Activated CD4-positive, CD25-positive, alpha-beta regulatory T cell (primary cell): ENCODE measurements at places on chromosomes 1 and 21.
A peak's percentile ranks its signal among the peaks of the same experiment; 100 is the strongest.

GRCh38 chr1:211640301-211640630 is 35.2 kb downstream of the NEK2 start:
- no peak for DNase-seq

DNA sequence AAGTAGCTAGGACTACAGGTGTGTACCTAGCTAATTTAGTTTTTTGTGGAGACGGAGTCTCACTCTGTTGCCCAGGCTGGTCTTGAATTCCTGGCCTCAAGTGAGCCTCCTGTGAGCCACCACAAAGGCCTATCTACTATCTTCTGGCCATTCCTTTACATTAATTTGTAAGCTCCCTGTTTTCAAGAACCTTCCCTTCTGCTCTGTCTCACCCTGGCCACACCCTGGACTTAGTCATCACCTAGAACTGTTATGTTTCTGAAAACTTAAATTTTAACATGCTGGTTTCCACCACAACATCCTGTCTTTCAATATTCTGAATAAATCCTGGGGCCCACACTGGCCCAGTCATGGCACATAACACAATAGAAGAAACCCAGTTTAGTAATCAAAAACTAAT is 4.9 kb upstream of the B4GALT3 start:
- DNase-seq, result peak; percentile 38

GRCh38 chr1:51534447-51534846 is 15.4 kb upstream of the EPS15 start:
- DNase-seq, result no peak

- no peak for DNase-seq
These were observed 55.2 kb downstream of the PUM1 start for GRCh38 chr1:31010086-31010989.

- no peak for DNase-seq
These were observed 658.1 kb upstream of the PRMT6 start for GRCh38 chr1:106398391-106398790.

- DNase-seq, result no peak
These were observed 9.0 kb downstream of the COL18A1 start for GRCh38 chr21:45413922-45414321.

DNA sequence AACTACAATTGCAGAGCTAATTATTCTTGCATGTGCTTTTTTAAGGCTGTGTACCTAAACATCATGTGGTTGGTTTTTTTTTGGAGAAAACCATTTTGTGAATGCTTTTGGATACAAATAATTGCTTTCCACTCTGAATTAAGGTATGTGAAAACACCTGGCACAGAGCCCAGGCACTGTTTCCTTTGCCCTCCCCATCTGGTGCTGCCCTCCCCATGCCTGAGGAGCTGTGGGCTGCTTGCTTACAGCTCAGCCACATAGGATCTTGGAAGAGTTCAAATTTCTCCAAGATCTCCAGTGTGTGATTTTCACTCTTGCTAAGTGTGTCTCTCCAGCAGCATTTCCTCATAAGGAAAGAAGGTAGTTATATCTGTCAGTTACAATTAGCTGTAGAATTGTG is 27.8 kb downstream of the DNM3 start:
- no peak for DNase-seq

- DNase-seq, result no peak
These were observed 8.7 kb downstream of the PROX1 start for GRCh38 chr1:213996320-213997037.
